Activated naive CD4-positive, alpha-beta T cell treated with anti-CD3 and anti-CD28 coated beads, Interleukin-2, amount 10 ng/mL, durations not matched to agents 7 days and 5 days (primary cell): ENCODE measurements at places on chromosomes 12 and 14.

DNA sequence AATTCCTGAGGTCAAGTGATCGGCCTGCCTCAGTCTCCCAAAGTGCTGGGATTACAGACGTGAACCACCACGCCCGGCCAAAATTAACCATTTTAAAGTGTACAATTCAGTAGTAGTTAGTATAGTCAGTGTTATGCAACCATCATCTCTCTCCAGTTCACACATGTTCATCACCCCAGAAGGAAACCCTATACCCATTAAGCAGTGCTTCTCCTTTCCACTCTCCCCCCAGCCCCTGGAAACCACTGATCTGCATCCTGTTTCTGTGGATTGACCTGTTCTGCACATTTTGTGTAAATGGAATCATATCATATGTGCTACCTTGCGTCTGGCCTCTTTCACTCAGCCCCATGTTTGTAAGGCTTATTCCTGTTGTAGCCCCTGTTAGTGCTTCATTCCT, 52.2 kb downstream of the PHETA1 start:
- H3K4me1 ChIP-seq = peaks cover 3% of the 10 kb centered on the region
- H3K27me3 ChIP-seq = peaks cover 12% of the 10 kb centered on the region
- no peak overlapping the region for H3K27ac ChIP-seq
- H3K36me3 ChIP-seq = no peaks in the 10 kb centered on the region
- no peak for DNase-seq

GRCh38 chr14:34539407-34540180, at the start of gene EAPP:
Gene EAPP, minus strand, starts transcription at chr14:34539701. Its CDS starts 73 bp downstream, at chr14:34539628.
- H3K27ac ChIP-seq = peak within 1 kb of the TSS; percentile 97
- H3K27me3 ChIP-seq = no peaks in the 10 kb centered on the region

DNA sequence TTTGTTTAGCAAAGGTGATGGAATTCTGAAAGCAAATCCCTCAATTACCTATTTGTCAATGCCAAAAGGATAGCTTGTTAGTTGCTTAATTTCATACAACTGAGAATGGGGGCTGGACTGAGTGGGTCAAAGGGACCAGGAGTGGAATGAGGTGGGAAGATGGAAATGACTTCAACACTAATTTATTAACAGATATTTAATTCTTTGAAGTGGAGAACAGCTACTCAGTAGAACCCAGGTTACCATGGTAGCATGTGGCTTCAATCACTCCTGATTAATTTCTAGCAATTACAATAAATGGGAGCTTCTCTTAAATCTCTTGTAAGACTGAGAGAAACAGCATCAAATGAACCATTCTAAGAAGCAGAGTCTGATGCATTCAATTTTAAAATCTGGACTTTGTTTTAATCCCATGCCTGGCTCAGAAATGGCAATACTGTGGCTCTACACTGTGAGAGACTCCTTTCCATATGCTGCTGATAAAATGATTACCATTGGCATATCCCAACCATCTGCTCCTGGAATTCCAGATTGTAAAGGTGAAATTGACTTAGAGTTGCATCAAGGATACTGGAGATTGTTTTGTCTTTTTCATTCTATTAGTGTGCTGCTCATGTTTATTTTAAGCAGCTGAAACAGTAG, 607.8 kb downstream of the SNAPC1 start:
- DNase-seq = no peak
- H3K4me1 ChIP-seq = no peaks in the 10 kb centered on the region
- H3K27me3 ChIP-seq = no peaks in the 10 kb centered on the region
- no peak overlapping the region for H3K27ac ChIP-seq

GRCh38 chr14:34750670-34751069, 36.3 kb upstream of the CFL2 start:
- H3K36me3 ChIP-seq = peaks cover 15% of the 10 kb centered on the region
- no peak overlapping the region for H3K4me3 ChIP-seq
- H3K27me3 ChIP-seq = no peaks in the 10 kb centered on the region
- no peak for DNase-seq
- H3K4me1 ChIP-seq = no peaks in the 10 kb centered on the region
- no peak overlapping the region for H3K27ac ChIP-seq

DNA sequence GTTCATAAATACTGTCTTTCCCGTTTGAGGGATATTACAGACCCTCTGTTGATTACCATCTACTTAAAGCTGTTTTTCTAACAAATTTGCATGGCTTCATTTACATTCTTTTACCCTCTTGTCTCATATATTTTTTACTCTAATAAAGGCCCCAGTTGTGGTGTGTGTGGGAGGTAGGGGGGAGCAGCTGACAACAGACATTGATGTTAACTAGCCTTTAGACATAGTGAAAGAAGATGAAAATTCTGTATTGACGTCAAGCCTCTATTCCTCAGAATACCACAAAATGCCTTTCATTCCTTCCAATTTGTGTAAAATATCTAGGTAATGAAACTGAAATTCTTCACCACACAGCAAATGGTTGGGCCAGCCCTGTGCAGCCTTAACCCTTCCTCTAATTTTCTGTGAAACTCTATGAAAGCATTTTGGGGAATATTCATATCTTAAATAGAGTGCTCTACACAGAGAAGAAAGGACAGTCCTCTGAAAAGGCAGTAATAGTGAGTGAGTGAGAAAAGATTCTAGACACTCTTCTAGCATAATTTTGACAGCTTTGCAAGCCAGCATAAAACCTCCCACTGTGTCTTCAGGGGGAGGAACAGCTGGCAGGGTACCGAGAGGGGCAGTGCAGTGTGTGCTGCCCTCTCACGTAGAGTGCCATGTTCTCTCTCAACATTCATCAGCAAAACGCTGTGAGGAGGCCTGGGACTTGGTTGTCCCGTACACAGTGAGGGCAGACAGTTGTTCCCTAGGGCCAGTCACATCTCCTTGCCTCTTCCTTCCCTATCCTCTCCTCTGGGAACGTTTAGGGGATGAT, 20.1 kb upstream of the CERS5 start:
- no peak overlapping the region for H3K4me3 ChIP-seq
- peaks cover 2% of the 10 kb centered on the region for H3K36me3 ChIP-seq
- peak overlapping the region; percentile 73 for H3K27ac ChIP-seq
- no peak for DNase-seq
- H3K27me3 ChIP-seq = no peaks in the 10 kb centered on the region

DNA sequence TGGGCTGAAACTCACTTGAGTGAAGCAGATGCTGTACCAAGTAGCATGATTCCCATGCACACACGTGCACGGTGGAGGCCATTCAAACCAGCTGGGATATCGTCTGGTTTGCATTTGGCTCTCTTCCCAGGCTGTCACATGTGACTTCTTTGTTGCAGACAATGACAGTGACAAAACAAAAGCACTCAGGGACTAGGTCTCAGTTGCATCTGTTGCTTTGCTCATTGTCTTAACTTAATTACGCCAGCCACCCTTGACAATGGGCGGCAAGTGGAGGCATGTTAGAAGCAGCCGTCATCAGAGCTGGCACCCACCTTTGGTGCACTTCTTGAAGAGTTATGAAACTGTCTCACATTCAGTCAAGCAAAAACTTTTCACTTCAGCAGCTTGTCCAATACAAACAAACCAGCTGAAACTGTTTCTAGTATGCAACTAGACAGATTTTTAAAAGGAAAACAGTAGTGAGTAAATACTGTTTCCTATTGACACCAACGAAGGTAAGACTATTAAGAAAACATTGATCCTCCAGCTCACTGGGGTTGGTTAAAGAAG, 74.3 kb downstream of the IGF1 start:
- DNase-seq = no peak
- no peak overlapping the region for H3K4me3 ChIP-seq
- H3K27ac ChIP-seq = no peak overlapping the region
- no peaks in the 10 kb centered on the region for H3K4me1 ChIP-seq
- H3K36me3 ChIP-seq = no peaks in the 10 kb centered on the region

DNA sequence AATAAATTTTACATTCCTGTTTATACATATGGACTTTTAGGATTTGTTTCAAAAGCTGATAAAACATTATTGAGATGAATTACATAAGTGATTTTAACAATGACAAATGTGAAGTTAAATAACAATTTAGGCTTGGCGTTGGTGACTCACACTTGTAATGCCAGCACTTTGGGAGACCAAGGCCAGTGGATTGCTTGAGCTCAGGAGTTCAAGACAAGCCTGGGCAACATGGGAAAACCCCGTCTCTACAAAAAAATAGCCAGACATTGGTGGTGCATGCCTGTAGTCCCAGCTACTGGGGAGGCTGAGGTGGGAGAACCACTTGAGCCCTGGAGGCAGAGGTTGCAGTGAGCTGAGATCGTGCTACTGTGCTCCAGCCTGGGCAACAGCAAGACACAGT, 7.4 kb downstream of the ACOT2 start:
- no peak overlapping the region for H3K4me3 ChIP-seq
- DNase-seq = no peak
- H3K36me3 ChIP-seq = peaks cover 23% of the 10 kb centered on the region
- H3K27ac ChIP-seq = no peak overlapping the region
- no peaks in the 10 kb centered on the region for H3K27me3 ChIP-seq
- H3K4me1 ChIP-seq = peaks cover 2% of the 10 kb centered on the region

DNA sequence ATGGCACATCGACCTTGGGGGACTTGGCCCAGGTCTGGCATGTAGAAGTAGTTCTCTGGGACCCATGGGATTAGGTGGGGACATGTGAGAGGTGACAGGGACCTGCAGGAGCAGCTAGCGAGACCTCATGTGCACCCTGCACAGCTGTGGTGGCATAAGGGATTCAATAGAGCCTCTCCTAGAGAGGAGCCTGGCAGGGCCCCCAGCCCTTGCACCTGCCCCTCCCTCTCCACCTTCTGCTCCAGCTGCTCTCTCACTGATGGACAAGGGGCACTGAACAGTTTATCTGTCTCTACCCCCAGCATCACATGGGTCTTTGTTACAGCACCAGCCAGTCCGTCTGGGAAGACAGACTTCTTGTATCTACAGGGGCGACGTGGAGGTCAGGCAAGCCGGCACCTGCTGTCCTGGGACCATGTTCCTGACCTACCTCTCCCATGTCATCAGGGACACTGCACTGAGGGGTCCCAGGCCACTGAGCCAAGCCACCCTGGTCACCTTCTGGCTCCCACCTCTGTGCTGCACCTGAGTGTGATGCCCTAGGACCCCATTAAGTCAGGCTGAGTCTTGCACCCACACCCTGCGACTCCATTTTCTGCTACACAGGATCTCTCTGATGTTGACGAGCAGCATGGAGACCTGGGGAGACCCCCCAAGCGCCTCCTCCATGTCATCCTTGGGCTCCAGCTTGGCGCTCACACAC, 32.6 kb downstream of the DDX11 start:
- H3K36me3 ChIP-seq = peaks cover 2% of the 10 kb centered on the region
- H3K27me3 ChIP-seq = peaks cover 16% of the 10 kb centered on the region
- H3K4me3 ChIP-seq = no peak overlapping the region
- no peak overlapping the region for H3K27ac ChIP-seq

GRCh38 chr14:100439781-100440180, 116.6 kb downstream of the SLC25A47 start:
- H3K4me1 ChIP-seq = peaks cover 18% of the 10 kb centered on the region
- H3K36me3 ChIP-seq = no peaks in the 10 kb centered on the region
- DNase-seq = no peak
